ENCODE measurements at places on chromosomes 3 and 15.

- DNase-seq, result peak; percentile 50
Observed at GRCh38 chr3:108091498-108092250, 843 bp upstream of the CD47 start.

- DNase-seq, result no peak
Observed at GRCh38 chr15:75677465-75678323, 30.0 kb downstream of the SNX33 start.

- no peak for DNase-seq
Observed at GRCh38 chr3:122183521-122183892, at the start of gene CASR. CASR (plus strand) TSS chr3:122183668; CDS start chr3:122254190, 70,522 bp downstream.

GRCh38 chr15:40340740-40341400 lies at the start of gene CCDC9B:
CCDC9B (minus strand) TSS chr15:40340939; CDS start chr15:40340819, 120 bp downstream.
- no peak for DNase-seq

- DNase-seq, result peak; percentile 15
Observed at GRCh38 chr3:192434186-192434585, 293.2 kb downstream of the FGF12 start.

DNA sequence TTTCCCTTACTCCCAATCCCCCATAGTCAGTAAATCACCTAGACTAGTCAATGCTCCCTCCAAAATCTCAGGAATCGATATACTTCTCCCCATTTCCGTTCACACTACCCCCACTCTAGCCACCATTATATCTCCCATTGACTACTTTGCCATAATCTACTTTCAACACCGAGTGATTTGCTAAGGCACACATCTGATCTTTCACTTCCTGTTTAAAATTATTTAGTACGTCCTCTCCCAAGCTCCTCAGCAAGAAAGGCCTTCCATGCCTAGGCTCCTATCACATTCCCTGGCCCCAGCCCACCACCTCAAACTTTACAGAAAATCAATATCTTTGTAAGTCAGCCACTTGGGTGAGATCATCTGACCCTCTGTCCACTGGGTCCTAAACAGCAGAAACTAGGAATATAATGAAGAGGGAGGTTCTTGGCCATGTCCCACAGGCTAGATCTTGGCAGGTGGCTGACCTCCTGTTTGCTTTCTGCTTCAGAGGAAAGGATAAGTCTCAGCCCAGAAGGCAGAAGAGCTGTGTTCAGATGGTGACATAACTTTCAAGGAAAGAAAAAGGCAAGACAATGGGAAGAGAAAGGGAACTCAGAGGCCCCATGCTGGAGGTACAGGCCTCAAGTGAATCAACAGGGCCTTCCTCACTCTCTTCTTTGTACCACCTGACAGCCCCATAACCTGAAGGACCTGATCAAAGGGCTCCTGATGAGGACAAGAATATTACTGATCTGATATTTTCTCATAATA lies 103.0 kb downstream of the RPL22L1 start:
- no peak for DNase-seq

- no peak for DNase-seq
Observed at GRCh38 chr15:78727561-78727960, 83.7 kb downstream of the ADAMTS7 start.

DNA sequence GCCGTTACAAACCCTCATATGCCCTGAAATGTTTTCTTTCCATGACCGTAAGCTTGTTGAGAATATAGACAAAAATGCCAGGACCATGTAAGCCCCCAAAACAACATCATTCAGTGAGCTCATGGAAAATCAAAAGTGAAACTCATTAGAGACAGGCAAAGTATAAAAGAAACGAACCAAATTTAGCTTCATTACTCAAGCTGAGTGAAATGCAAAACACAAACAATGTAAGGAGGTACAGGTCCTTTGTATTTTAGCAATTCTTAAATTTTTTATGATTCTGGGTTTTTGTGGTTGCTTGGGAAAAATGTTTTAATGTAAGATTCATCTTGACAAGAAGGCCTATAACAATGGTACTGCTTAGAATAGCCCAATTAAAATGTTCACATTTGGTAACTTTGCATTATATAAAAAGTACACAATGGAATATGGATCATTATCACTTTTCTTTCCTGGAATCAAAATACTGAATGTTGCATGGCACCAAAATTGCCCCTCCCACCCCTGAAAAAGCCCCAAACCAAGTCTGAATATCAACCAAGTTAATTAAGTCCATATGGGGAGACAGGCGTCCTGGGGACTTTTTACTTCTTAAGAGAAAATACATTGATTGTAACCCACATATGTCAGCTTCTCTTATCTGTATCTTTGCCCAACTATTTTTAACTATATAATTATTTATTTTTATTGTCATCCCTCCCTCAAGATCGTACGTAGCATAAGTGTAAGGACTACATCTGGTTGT lies 247.7 kb upstream of the CDIN1 start:
- no peak for DNase-seq
